CD4-positive, alpha-beta T cell (primary cell): ENCODE measurements at places on chromosomes 11 and 22.
A peak's percentile ranks its signal among the peaks of the same experiment; 100 is the strongest.

DNA sequence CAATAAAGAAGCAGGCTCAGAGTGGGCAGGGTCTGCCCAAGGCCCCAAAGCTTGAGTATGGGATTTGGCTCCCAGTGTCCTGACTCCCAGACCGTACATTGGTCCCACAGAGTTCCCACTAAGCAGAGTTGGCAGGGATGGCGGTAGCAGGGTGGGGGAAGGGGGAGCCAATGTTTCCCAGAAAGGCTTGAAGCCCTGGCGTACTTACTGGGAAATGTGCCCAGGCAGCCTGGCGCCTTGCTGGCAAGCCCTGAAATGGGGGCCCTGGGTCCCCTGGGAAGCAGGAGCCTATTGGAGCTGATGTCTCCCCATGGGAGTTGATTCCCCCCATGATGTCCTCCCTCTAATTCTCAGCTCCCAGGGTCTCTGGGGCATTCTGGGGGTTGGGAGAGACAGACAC lies 9.3 kb downstream of the ARHGEF17 start:
- no peak for DNase-seq

DNA sequence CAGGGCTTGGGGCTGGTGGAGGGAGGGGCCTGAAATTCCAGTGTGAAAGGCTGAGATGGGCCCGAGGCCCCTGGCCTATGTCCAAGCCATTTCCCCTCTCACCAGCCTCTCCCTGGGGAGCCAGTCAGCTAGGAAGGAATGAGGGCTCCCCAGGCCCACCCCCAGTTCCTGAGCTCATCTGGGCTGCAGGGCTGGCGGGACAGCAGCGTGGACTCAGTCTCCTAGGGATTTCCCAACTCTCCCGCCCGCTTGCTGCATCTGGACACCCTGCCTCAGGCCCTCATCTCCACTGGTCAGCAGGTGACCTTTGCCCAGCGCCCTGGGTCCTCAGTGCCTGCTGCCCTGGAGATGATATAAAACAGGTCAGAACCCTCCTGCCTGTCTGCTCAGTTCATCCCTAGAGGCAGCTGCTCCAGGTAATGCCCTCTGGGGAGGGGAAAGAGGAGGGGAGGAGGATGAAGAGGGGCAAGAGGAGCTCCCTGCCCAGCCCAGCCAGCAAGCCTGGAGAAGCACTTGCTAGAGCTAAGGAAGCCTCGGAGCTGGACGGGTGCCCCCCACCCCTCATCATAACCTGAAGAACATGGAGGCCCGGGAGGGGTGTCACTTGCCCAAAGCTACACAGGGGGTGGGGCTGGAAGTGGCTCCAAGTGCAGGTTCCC lies at the start of gene APOC3:
APOC3 (plus strand) TSS at position 383 of the 659 bp plus-strand sequence. CDS start 676 bp downstream, outside the sequence.
- DNase-seq: no peak

GRCh38 chr11:8806974-8807373 lies 104.0 kb upstream of the AKIP1 start:
- no peak for DNase-seq

DNA sequence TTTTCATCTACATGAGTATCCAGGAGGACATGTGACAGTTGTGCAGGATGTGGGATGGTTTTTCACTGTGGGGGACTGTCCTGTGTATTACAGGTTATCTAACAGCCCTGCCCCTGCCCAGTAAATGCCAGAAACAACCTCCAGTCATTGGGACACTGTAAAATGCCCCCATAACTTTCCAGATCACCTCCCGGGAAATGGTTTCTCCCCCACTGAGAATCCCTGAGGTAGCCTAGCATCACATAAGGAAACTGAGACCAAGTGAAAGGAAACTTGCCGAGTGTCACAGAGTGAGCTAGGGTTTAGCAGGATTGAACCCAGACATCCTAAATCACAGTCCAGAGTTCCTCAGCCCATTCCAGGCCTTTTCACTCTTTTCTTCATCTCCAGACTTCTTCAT lies 48.3 kb upstream of the SLC6A5 start:
- DNase-seq: no peak

DNA sequence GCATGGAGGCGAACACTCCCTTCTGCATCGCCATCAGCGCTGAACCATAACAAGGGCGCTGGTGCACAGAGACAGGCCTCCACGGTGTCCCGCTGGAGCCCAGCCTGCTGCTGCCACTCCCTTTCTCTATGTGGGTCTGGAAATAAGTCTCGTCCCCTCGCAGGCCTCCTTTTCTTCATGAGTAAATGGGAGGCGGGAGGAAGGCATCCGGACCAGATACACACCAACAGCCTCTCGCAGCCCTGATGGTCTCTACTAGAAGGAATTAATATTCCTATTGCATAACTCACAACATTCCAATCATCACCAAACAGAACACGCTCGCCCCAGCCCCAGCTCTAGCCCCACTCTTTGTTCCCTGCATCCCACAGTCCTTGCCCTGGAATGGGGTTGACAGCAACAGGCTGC lies 14.9 kb downstream of the RASD2 start:
- no peak for DNase-seq

DNA sequence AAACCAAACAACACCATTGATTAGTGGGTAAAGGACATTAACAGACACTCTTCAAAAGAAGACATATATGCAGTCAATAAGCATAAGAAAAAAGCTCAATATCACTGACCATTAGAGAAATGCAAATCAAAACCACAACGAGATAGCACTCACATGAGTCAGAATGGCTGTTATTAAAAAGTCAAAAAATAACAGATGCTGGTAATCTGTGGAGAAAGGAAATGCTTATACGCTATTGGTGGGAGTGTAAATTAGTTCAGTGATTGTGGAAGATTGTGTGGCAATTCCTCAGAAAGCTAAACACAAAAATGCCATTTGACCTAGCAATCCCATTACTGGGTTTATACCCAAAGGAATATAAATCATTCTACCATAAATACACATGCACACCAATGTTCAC lies 182.6 kb downstream of the TRPC6 start:
- DNase-seq: no peak

DNA sequence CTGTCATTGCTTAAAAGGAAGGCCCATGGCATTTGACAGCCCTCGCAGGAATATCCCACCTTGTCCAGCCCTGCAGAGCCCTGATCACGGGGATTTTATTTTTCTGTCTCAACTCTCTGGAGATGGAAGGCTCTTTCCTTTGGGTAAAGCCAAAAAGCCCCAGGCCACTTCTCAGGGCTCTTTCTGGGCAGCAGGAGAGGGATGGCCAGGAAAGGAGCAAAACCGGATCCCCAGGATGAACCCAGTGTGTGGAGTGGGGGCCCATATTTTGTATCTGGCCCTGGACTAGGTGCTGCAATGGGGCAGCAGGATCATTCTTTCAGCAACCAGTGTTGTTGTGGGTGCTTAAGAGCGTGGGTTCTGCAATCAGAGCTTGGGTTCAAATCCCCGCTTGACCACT lies 11.0 kb downstream of the CREB3L1 start:
- no peak for DNase-seq

DNA sequence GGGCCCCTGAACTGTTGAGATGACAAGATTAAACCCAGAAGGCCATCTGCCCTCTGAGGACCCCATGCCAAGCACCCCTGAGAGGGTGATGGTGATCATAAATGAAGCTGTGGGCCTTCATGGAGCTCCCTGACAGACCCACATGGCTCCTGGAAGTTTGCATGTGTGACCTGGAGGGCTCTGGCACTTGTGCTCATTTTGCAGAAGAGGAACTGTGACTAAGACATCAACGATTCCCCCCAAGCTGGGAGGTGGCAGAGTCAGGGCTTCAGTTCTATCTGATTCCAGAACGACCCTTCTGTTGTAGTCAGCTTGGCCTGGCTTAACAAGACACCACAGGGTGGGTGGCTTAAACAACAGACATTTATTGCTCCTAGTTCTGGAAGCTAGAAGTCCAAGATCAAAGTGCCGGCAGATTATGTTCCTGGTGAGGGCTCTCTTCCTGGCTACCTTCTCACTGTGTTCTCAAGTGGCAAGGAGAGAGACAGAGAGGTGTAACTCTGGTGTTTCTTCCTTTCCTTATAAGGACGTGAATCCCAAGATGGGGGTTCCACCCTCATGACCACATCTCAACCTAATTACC lies 46.4 kb upstream of the CD82 start:
- DNase-seq: no peak

DNA sequence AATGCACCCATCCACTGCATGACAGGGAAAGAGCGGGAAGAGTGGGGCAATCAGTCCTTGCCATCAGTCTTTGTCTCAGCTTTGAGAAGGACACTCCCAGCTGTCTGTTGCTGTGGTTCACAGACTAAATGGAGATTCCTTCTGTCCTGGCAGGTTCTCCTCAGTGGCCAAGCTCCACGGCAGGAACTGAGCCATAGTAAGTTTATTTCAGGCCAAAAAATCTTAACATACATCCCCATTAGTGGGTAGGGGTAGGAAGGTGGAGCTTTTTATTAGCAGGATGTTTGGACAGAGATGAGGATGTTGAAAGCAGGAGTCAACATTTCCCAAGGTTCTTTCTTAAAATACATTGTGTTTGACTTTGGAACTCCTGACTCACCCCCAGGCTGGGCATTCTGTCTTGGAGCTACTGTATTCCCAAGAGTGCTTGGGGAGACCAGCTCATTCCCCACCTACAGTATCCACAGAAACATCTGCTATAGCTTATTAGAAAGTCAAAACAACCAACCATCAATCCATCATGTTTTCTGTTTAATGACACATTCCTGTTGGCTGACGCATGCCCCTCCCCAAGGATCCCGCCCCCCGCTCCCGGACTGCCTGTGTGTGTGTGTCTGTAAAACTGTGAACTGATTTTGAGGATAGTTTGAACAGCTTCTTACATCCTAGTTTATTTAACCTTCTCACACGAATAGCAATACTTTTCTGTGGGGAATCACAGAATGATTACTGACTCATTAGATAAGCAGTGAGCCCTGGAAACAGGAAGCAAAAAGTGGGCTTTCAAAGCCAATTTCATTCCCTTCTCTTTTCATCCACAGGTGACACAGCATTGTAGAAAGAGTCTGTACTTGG lies 109.5 kb downstream of the CCDC81 start:
- DNase-seq: no peak

- no peak for DNase-seq
These were observed 16.7 kb upstream of the ZC3H12C start for GRCh38 chr11:110076371-110076965.

DNA sequence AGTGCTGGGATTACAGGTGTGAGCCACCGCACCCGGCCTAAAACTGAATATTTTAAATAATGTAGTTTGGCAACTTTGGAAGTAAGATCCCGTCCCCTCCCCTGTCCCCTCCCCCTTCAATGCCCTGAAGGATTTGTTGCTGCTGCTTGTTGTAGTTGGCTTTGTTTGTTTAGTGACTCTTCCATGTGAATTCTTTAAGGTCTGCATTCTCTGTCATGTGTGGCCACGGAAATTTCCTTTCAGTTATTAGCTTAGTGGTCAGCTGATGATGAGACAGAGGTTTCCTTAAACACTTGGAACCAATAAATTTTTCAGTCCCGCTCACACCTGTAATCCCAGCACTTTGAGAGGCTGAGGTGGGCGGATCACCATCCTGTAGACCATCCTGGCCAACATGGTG lies 109.9 kb downstream of the MPPED1 start:
- no peak for DNase-seq

DNA sequence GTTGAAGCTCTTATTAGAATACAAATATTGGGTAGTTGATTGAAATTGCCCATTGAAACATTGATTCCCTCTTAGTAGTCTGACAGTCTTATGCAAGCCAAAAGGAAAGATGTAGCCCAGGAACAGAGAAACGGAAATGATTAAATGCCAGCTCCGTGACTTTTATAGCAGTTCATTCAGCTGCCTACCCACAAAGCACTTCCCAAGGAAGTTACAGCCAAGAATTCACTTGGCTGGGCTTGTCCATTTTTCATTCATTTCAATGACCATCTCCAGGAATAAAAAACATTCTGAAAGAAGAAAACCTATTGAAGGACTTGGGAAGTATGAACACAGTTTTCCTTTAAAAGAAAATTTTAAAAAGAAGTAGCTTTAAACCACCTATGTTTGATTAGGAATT lies 62.0 kb downstream of the NCAM1 start:
- no peak for DNase-seq

GRCh38 chr11:26971961-26972360 lies 22.0 kb upstream of the FIBIN start:
- no peak for DNase-seq

DNA sequence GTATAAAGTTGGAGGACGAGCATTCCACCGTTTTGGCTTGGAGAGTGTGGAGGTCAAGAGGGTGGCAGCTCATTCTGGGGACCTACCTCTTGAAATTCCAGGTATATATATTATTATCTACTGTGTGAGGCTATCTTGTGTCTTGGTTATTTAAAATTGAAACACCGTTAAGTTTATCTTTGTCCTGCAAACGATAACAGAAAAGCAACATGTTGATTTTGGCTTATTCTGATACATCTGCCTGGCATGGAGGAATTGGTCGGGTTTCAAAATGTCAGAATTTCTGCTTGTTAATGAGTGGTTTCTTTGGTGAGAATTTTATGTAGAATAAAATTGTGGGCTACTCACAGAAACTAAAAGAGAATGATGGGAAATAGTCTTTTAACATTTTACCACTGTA lies 54.4 kb downstream of the SVIP start:
- DNase-seq: no peak

- no peak for DNase-seq
These were observed 198.2 kb downstream of the IGLL1 start for GRCh38 chr22:23381661-23382427.

DNA sequence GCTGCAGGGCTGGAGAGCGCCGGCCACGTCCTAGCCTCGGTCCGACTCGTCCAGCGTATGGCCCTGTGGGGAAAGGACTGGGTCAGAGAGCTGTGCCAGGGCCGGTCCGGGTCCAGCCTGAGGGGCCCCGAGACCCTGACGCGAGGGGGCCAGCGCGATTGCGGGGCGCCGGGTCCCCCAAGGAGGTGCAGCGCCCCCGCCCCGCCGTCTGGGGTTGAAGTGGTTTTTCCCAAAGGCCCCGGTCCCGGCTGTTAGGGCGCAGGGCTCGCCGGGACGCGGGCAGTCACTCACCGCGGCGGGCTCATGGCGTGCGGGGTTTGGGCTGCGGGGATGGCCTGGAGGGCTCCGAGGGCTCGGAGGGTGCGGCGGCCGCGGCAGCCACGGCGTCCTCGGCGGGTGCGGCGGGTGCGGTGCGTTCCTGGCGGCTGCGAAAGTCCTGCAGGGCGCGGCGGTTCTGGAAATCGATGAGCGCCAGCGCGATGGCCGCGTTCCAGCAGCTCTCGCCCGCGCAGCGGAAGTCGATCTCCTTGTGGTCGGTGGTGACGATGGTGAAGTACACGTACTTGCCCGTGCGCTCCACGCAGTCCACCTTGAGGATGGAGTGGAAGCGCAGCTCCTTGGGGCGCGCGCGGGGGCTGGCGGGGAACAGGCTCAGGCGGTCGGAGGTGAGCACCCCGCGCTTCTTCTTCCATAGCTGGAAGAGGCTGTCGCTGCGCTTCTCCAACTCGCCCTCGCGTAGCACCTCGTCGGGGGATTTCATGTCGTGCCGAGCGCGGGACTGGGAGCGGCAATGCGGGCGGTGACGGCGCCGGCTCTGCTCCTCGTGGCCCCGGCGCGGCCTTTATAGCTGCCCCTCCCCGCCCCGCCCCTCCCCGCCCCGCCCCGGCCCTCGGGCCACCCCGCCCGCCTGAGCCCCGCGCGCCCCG lies at the start of gene PHLDA2:
PHLDA2 (minus strand) TSS at position 816 of the 926 bp plus-strand sequence; CDS start at position 760, 56 bp downstream.
- DNase-seq: peak; percentile 83
